ENCODE measurements at places on chromosomes 3 and 15.

DNA sequence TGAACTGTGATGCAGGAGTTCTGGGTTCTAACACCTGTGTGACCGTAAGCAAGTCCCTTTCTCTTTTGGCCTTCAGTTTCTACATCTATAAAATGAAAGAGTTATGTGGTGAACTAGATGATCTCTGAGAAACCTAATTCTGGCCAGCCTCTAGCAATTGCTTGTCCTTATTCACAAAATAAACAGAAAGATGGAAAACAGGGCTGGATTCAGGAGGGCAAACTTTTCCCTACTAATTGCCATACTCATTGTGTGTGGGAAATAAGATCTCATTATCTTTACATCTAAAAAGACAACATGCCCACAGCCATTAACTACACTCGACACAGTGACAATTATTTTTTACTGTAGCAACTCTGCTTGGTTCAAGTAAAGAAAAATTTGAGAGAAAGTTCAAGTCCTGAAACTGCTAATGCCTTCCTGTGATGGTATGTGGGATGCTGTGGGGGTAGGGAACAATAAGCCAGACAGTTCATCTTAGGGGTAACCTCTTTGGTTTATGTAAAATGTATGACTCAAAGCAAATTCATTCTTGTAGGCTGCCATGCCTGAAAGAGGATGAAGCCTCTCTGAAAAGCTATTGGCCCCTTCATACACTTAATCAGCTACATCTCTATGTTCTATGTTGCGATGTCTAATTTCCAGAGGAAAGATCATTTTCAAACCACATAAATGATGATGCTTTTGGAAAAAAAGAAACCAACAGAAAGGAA, 177.6 kb upstream of the BCL6 start:
- DNase-seq = no peak

GRCh38 chr15:63918901-63919348, 85.2 kb upstream of the HERC1 start:
- peak; percentile 78 for DNase-seq

DNA sequence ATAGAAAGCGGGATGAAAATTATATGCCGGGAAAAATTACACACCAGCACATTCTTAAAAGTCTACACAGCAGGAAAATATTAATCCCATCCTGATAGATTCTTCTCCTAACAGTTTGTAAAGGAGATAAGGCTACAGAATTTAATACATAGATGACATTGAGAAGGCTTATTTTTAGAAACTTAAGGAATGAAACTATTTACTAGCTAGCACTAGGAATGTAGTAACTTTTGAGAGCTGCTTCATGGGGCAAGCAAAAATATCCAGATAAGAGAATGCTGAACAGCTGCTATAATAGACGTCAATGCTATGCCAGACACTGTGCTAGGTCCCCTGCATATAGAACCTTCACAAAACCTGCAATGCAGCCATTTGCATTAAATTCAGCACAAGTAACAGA, 912.7 kb upstream of the NR2F2 start:
- DNase-seq = no peak

DNA sequence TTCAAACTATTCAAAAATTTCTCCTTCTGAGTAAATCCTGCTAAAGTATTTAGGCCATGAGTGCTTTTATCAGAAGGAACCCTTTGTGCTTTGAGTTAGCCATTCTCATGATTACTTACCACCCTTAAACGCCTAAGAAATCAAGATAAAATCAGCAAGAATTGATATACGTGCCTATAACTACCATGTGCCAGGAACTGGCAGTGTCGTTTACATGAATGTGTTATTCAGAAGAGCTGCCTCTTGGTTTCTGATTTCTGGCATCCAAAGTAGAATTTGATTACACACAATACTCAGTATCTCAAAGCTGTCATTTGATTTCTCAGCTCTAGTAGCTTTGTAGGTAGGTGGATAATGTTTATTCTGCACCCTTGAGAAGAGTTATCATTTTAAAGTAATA, 351.3 kb upstream of the CCDC54 start:
- DNase-seq = no peak

DNA sequence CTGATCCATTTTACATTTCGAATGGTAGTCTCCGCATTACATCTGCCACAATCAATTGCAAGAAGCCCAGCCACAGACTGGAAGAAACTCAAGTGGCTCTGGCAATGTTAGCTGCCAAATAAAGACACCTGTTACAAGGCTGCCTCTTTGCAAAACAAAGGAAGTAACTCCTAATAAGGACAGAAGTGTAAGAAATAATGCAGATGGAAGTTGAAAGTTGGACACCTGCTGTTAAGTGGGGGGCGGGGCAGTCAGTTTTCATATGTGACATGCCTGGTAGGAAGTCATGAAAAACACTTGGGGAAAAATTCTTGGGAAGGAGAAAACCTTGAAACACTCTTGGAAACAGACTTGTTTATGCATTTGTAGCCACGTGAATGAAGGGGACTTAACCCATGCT, 54.1 kb upstream of the ATP2C1 start:
- DNase-seq = peak; percentile 35

- DNase-seq = no peak
These were observed 13.2 kb upstream of the GPD1L start for GRCh38 chr3:32093204-32093603.

DNA sequence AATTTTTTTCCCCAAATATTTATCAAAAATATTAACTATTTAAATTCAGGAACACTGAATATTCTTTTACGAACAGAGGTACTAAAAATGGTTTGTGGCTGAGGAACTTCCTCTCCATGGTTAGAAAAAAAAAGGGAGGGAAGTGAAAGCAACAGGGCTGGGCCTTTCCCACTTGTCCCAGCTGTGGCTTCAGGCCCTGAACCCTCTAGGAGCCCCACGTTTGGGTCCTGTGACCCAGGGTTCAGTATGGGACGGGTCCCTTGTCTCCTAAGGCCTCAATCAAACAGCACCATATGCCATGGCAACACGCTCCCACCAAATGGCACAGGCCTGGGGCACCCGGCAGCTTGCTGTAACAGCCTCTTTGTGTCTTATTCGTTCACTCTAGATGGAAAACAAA, 32.4 kb downstream of the POC1A start:
- DNase-seq = peak; percentile 50

DNA sequence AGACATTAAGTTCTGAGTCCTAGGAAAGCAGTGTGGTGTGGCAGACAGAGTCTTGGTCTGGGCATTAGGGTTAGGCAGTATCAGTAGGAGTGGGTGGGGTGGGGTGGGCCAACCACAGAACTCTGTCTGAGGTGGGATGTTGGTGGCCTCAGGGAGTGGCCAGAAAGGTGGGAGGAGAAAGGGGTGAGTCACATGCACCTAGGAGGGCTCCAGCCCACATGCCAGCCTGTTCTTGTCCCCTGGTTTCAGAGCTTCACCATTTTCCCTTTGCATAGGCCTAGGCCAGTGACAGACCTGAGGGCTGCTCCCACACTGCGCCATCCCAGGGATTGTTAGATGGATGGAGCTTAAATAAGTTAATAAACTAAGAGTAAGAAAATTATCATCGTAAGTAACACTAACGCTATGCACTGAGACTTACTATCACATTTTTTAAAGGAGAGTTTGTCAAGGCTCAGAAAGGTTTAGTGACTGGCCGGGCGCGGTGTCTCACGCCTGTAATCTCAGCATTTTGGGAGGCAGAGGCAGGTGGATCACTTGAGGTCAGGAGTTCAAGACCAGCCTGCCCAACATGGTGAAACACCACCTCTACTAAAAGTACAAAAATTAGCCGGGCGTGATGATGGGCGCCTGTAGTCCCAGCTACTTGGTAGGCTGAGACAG, 33.8 kb downstream of the DNASE1L3 start:
- peak; percentile 78 for DNase-seq

DNA sequence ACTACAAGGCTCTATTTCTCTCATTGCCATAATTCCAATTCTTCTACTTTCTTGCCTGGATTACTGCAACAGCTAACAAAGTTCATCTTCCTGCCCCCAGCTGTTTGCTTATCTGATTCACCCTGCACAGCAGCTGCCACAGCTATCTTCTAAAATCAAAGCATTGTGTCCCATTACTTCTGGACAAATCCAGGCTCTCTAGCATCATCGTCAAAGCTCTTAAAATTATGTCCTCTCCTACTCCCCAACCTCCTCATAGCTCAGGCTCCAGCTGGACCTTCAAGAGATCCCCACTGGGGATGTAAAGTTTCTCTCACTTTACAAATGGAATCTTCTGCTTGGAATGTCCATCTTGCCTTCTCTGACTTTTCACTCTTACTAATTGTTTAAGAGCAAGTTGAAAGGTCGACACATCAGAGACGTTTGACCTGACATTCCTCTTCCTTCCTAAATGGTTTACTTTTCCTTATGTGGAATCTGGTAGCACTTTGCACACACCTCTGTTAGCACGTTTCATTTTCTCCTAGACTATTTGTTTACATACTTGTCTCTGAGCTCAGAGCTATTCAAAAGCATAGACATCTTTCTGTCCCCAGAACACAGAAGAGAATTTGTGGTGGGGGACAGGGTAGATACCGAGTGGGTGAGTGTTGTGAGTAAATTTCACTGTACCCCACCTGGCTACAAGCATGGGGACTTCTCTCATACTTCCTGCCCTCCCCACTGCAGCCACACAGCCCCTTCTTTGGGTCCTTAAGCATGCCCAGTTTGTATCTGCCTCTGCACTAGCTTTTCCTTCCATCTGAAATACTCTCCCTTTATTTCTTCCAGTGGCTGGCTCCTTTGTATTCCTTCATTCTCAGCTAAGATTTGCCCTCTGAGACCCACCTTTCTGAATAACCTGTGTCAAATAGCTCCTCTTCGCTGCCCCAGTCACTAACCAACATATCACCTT, 77.9 kb downstream of the SERPINI1 start:
- DNase-seq = no peak

DNA sequence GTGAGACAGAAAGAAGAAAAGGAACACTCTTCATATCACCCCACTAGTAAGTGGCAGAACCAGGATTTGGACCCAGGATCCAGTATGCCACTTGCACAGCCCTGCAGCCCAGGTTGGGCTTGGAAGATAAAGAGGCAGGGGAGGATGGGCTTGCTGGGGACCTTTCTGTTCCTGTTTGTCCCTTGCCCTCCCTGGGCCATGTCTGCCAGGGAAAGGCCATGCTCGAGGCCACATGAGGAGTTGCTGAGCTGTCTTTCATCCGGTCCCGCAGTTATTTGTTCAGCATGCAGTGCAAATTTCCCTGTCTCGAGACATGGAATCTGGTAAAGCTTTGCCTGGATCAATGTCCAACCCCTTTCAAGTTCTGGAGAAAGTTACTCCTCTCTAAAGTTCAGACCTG, 116.0 kb upstream of the MRPS22 start:
- no peak for DNase-seq

DNA sequence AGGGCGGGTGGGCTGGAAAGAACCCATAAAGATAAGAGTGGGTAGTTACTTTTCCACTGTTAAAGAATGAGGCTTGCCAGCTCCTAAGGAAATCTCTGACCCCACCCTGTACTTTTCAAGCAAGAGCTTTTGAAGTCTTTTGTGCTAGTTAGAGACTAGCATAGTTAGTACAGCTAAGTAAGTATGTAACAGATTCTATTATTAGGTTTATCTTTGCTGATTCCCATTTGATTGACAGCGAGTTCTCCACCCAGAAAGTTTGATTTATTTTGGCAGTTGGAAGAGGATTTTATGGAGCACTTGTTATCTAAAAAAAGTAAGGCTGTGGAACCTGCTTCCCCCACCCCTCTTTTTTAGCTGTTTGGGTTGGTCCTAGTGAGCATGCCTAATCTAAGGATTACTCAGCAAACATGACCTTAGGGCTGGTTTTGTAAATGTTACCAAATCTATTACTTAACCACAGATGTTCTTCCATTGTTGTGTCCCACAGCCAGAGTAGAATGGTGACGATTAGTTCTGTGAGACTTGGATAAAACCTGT, 57.6 kb downstream of the FNDC3B start:
- DNase-seq = peak; percentile 76

GRCh38 chr15:89179966-89180875, 41.2 kb downstream of the RLBP1 start:
- no peak for DNase-seq

GRCh38 chr3:154095832-154096421, 25.3 kb upstream of the ARHGEF26 start:
- DNase-seq = peak; percentile 60

GRCh38 chr3:63067999-63068645, 192.9 kb upstream of the CADPS start:
- peak; percentile 65 for DNase-seq

GRCh38 chr3:128503164-128503651, 10.2 kb upstream of the GATA2 start:
- DNase-seq = peak; percentile 53

DNA sequence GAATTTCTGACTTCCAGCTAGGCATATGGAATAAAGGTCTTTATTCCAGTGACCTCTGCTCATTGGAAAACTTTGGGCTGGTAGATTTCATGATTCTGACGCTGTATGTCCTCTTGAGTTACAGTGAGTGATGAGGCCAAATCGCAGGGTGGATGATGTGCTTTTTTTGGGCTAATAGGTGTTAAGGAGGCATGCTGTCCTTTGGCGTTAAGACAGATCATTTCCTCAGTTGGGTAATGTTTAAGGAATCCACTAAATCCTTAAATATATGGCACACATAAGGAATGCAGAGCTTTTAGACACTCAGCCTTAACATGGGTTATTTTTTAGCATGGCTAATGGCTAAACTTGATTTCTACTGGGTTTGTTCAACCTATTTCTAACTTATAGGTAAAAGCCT, 87.9 kb downstream of the LPP start:
- DNase-seq = no peak

GRCh38 chr3:142459096-142459495, 11.3 kb upstream of the XRN1 start:
- DNase-seq = no peak

GRCh38 chr15:89107984-89108383, 19.7 kb downstream of the ABHD2 start:
- DNase-seq = peak; percentile 59

GRCh38 chr3:105806359-105806758, 62.5 kb downstream of the CBLB start:
- DNase-seq = peak; percentile 92

GRCh38 chr15:66633041-66633937, 67.5 kb upstream of the LCTL start:
- no peak for DNase-seq

DNA sequence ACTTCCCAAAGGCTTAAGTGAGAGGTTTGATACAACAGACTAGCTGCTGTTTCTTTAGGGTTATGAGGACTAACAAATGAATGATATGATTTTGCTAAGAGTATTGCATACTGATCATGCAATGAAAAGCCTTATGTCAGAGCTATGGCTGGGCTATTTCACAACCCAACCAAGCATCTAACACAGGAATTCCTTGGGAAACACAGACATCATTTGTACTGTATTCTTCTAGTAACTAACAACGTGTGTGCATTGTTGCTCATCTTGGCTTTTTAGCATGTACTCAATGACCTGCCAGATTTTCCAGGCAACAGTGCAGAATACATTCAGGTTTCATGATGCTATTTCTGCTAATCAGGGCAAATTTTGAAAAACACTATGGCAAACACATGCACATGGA, 19.3 kb downstream of the PDZRN3 start:
- no peak for DNase-seq

GRCh38 chr3:193548406-193548805, 6.3 kb downstream of the ATP13A4 start:
- DNase-seq = no peak

DNA sequence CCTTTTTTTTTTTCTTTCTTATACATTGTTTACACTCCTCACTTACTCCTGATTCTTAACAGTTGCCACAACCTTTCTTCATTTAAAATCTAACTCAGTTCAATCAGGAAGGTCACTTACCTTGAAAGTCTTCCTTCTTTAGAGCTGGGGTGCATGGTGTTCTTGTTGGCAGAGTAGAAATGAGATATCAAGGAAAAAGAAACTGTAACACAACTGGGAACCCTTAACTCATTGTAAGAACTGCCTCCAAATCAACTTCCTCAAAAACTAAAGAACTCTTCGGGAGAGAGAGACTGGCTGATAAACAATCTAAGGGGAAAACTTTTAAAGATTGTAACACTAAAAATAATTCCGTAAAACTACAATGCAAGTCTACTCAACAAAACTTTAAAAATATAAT, 1.4 kb upstream of the APPL1 start:
- peak; percentile 42 for DNase-seq
